ENCODE measurements at places on chromosomes 1 and 21.

- no peak for DNase-seq
Measured at GRCh38 chr1:156259805-156260204, 11.9 kb upstream of the PAQR6 start.

- no peak for DNase-seq
Measured at GRCh38 chr1:154765970-154766369, 104.1 kb downstream of the KCNN3 start.

GRCh38 chr1:223256034-223256433 is 107.9 kb downstream of the SUSD4 start:
- no peak for DNase-seq

GRCh38 chr1:173475564-173476196 is 1.5 kb upstream of the PRDX6 start:
- DNase-seq = no peak

DNA sequence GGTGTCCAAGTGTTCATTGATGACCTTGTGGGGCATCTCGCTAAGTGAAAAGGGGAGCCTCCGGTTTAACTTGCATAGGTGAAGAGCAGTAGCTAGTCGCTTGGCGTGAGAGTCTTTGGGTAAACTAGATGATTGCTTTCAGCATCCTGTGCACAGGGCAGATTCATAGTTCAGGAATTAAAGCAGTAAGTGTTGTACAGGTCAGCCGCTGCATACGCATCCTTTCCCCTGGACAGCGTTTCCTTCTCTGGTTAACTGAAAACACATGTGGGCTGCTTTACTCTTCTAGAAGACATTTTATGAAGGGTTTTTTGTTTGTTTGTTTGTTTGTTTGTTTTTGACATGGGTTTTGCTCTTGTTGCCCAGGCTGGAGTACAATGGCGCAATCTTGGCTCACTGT is 12.1 kb downstream of the NDUFV3 start:
- DNase-seq = no peak

- DNase-seq = no peak
Measured at GRCh38 chr1:42319128-42319851, 15.7 kb downstream of the FOXJ3 start.

DNA sequence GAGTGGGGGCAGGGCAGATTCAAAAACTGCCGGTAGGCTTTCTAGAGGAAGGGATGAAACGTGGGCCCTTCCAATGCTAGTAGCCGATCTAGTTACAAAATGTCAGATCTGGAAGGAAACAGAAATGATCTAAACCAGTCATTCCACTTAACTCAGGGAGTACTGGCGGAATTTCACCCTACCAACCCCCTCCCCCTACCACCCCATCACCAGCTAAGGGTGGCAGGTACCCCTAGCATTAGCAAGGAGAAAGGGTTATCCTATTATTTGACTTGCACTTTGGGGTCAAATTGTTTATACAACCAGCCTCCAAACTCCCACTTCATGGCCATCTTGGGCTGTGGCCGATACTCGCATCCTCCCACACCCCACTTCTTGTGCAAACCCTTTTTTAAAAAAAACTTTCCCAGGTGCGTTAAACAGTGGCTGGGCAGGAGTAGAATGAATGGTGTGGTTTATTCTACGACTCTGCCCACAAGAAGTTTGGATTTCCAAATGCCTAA is 644 bp upstream of the MRPL24 start:
- DNase-seq = no peak

- DNase-seq = no peak
Measured at GRCh38 chr1:210252621-210253051, 20.0 kb downstream of the SERTAD4 start.

GRCh38 chr1:67522001-67522441 is 91.8 kb upstream of the SERBP1 start:
- no peak for DNase-seq

GRCh38 chr1:45569962-45570581 is 13.8 kb upstream of the NASP start:
- no peak for DNase-seq

DNA sequence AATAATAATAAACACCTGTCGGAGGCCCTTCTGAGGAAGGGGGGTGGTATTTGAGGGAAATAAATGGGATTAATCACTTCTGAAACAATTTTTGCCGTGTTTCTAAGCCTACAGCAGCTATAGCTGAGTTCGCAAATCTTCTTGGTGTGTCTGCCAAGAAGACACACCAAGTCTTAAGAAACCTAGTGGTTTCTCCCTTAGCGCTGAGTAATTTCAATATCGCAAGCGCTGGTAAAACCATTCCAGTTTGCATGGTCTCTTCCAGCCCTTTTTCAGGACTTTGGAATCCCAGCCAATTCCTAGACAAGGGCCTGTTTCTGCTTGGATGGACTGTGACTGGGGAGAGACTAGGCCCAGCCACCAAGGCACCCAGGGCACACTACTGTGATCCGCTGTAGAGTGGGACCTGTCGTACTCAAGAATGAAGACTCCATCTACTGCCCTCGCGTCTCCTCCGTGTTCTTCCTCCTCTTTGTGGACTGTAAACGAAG is 7.5 kb upstream of the LHX8 start:
- DNase-seq = no peak

DNA sequence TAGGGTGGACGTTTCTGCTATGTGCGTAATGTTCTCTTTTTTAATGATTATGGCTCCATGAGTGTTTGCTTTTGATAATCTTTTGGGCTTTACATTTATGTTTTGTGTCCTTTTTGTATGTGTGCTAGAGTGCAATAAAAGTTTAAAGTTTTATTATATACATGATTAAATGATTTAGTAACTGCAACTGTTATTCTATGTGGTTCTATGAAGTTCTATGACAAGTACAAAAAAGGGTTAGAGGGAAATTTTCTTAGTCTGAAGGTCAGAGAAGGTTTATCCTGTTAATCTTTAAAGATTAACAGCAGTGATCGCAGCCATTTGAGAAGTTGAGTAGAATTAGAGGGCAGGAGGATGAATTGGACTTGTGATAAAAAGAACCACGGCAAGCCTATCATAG is 386.4 kb upstream of the CHRM3 start:
- no peak for DNase-seq

DNA sequence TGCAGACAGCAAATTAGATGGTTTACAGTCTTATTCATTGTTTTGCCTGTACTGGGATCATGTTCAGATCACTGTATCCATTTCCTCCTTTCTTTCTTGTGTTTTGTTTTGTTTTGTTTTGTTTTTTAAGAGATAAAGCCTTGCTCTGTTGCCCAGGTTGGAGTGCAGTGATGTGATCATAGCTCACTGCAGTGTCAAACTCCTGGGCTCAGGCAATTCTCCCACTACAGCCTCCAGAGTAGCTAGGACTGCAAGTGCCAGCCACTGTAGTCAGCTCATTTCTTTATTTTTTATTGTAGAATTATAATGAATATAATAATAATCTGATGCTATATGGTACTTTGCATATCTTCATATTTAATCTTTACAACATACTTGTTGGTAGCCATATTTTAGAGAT is 403.7 kb upstream of the B3GALT2 start:
- DNase-seq = no peak

DNA sequence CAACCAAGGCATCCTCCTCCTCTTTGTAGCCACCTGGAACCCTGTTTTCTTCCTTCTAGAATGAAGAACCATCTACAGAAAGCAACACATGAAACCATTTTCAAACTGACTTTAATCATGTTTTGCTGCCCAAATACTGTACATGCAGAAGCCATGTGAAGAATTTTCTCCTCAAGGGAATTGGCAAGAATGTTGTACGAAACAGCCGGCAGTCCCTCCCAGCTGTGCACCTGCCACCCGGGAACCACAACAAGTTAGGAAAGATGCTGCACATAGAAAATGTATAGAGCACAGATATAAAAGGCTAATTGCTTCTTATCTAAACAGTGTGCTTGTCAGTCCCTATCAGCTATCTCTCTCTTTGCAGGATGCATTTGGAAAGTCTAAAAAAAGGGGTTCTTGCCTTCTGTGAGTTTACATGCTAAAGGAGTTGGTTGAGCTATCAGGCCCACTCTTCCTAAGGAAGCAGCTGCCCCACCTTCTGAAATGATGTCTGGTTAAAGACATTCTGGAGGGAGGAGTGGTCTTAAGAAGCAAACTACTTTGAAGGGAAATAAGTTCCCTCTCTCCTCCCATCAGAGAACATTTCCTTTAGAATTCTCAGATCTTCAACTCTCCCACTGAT is 44.8 kb downstream of the RIMS3 start:
- no peak for DNase-seq

- no peak for DNase-seq
Measured at GRCh38 chr1:185816460-185816859, 82.3 kb downstream of the HMCN1 start.

DNA sequence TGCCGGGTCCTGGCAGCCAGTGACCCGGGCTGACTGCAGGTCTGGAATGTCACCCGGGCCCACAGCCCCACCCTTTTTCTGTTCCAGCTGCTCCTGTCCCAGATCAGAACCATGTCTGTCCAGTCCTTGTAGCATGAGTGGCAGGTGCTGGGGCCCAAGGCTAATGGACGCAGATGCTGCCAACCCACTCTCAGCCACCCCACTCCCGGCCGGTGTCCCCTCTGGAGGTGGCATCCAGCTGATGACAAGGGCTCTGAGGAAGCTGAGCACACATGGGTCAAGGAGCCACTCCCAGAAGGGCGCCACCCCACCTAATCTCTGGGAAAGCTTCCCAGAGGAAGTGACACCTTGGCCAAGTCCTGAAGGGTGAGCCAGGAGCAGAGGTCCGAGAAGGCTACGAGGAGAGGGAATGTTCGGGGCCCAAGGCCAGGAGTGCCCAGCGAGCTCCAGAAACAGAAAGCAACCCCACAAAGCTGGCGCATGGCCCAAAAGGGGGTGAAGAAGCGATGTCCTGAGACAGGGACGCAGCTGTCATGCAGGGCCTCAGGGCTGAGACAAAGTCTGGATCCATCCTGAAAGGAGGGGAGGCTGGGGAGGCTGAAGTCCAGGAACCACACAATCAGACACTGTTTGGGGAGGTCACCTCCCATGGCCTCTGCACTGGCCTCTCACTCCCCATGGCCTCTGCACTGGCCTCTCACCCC is 39.5 kb downstream of the ACOT7 start:
- no peak for DNase-seq

DNA sequence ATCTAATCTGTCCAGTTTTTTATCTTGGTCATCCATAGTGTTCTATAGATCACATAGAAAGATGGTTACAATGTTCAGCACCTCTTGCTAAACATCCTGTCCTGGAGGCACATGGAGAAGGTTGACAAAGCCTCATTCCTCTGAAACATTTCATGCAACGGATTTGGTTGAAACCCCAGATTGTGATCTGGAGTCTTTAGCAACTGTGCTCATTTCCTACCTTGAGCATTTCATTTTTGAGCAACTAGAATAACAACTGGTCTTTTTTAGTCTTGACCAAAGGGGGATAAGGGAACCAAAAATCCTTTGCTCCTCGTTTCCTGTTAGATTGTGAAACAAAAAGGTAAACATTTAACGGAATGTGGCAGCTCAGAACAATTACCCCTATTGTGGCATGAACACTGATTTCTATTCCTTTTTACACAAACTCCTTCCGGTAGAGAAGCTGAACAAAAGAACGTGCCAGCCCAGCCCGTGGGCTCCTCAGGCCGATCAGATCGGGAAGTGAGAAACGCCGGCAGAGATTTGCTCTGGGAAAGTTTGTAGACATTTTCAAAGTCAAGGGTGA is 94.7 kb upstream of the ERRFI1 start:
- DNase-seq = no peak

DNA sequence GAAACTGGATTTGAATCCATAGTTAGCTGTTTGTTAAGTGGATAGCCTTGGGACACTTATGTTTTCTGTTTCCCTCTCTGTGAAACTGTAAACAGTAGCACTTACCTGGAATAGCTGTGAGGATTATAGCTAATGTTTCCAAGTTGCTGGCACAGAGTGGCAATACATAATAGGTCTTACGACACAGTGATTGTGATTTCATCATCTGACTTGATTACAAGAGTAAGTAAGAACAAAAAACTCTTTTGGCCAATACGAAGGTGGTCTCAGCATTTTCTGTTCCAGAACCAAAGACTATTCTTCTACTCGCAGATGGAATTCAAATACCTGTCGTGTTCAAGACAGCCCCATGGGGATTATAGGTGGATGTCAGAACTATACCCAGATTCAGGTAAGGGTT is 2.1 kb downstream of the C8B start:
- DNase-seq = no peak

- DNase-seq = no peak
Measured at GRCh38 chr1:9850442-9851162, 26.8 kb upstream of the CLSTN1 start.

DNA sequence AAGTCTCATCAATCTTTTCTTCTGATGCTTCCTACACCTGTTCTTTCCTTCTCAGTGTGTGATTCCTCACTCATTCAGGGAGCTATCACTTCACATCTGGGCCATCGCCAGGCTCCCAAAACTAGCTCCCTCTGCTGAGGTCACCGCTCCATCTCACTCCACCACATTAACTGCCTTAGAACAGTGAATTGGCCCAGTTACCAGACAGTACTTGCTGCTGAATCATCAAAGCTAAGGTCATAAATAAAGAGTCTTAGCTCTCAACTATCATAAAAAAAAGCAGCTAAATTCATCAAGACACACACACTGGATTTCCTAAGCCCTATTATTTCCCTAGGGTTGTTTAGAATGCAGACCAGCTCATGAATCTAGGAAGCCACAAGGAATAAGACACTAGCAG is 18.8 kb upstream of the SRM start:
- no peak for DNase-seq

- DNase-seq = no peak
Measured at GRCh38 chr1:3321559-3322449, 132.7 kb upstream of the ARHGEF16 start.

DNA sequence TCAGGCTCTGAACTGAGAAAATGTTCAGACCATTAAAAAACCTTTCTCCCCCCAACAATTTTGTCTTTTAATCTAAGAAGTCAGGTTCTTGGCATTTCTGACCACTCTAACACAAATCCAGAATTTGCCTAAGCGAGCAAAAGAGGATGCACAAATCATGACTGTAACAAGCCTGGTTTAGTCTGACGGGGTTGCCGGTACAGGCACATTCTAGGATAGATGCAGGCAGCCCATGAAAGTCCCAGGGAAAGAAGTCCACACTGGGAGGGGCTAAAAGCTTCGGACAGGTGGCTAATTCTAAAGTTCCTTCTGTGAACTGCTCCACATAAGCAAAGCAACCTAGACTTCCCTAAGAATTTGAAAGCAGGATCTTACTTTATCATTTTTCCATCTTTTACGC is 48.0 kb upstream of the KCNE1 start:
- no peak for DNase-seq

- DNase-seq = no peak
Measured at GRCh38 chr1:37999430-38000232, 5.7 kb downstream of the FHL3 start.

DNA sequence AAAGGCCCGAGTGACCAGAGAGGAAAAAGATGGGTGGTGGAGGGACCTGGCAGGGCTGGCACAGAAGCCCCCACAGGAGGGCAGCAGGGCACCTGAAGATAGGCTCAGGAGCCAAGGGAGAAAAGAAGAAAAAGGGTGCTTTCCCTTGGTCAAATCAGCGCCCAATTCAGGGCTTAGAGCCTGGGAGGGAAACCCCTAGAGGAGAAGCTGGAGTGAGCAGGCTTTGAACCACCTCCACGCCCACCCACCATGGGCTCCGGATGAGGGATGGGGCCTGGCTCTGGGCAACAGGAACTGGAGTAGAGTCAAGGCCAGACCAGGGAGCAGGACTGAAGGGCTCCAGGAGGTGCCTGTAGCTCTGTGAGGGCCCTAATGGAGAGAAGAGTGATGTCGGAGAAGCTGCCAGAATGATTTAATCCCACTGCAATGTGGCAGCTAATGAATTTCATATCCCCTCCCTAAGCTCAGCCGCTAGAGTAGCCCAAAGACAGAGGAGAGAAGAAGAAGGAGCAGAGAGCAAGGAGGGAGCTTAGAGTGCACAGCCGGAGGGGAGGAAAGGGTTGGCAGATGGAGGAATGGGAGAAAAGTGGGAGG is 12.0 kb upstream of the PRELP start:
- no peak for DNase-seq

- DNase-seq = no peak
Measured at GRCh38 chr1:78627321-78627720, 7.1 kb downstream of the IFI44L start.
